Left renal cortex interstitium (tissue), 4 donors: ENCODE measurements at places on chromosomes 4 and X. TPM values are rescaled to one million over a fixed set of nuclear protein-coding genes. Genes with fewer than 3 reads are reported as not detected.

The FAM236B gene
- polyA plus RNA-seq, result 0.56 TPM

The ITM2A gene
- polyA plus RNA-seq, result 113 TPM

GRCh38 chr4:84503495-84504437, 4.7 kb upstream of the NKX6-1 start:
- DNase-seq, result no peak

DNA sequence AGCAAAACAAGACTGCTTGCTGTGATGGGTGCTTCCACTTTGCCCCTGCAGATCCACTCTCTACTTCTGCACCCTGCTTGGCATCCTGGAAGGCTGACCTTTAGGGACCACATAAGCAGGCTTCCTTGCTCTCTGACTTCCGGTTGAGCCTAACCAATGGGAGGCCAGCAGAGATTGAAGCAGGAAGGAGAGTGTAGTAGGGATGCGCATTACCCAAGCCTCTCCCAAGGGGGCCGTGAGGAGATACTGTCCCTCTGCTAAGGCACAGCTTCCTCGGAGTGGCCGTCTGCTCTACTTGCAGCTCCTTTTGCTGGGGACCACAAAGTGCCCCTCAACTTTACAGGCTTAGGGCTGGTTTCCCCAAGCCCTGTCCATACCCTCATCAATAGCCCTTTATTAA, 624.3 kb upstream of the TENM3 start:
- DNase-seq, result no peak

DNA sequence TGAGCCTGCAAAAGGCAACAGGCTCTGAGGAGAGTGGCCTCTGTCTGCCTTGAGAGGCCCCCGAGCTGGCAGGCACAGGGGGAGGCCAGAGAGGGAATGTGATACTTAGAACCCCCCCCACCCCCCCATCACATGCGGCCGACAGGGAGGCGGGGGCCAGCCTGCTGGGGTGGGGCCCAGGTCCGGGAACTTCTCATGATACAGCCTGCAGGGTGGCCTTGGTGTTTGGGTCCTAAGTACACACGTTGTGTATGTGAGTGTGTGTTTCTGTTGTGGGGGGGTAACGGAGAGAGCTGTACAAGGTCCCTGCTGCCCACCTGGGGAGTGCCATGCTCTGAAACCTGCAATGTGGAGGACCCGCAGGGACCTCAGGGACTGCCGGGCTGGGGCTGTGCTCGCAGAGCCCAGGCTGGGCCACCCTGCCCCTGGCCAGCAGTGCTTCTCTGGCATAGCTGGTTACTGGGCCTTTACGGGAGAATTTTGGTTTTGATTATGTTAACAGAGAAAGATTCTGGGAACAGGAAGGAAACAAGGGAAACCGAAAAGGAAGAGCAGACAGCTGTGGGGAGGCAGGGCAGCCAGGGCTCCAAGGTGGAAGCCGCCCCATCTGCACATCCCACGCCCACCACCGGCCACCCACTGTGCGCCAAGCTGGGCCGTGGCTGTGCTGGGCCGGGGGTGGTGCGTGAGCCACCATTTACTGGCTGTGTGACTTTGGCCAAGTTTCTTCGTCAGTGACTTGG, 19.9 kb downstream of the SH3BP2 start:
- no peak for DNase-seq

DNA sequence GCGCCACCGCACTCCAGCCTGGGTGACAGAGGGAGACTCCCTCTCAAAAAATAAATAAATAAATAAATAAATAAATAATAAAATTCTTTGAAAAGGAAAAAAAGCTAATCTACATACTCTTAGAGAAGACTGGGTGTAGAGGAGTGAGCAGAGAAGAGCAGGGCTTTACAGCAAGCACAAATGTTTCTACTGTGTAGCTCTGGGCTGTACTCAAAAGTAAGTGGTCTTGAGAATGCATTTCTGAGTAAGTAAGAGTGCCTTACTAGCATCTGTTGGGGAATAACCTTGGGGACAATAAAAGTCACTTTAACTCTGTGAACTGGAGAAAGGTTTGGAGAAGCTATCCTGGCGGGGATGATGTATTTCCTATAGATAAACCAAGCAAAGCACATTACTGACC, 185.8 kb downstream of the WDFY3 start:
- no peak for DNase-seq
